ENCODE measurements at places on chromosomes 7 and 10.

- no peak for DNase-seq
These were observed 73.1 kb downstream of the LANCL2 start for GRCh38 chr7:55438085-55438756.

DNA sequence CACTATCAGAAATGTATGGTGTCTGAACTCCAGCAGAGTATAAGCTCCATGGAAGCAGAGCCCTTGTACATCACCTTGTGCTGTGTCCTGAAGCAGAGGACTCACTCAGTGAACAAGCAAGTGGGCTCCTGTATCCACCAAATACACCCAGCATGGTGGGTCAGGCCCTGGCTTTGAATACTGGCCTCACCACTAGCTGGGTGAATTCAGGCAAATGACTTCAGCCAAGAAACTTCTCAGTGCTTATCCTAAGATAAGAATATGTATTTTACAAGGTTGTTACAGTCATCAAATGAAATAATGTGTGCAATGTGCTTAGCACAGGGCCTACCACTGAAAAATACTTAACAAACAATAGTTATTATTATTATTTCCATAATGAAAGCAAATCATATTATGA, 62.6 kb downstream of the CALD1 start:
- no peak for DNase-seq

DNA sequence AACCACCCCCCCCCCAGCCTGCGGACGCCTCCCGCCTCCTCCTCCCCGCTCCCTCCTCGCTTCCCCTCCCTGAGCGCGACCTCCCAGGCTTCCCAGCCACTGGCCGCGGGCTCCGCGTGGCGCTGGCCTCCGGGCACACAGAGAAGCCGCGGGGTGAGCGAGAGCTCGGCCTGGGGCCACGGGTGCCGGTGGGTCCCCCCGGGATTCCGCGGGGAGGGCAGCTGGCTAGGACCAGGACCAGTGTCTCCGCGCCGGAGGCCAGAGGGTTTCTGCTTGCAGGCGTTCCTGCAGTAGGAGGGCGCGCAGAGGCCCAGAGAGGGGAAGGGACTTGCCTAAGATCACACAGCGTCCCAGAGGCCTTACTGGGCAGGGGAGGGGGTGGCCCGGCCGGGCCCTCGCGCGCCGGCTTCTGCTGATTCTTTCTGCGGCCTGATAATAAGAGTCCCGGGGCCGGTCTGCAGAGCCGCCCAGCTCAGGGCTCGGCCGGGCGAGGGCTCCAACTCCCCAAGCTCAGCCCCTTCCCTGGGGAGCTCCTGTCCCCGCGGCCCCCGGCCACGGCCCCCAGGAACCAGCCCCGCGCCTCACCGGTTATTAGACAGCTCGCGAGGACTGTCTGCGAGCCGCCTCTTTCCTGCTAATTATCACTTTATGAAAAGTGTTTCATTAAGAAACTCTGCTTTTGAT, 10.1 kb downstream of the UNCX start:
- no peak for DNase-seq

DNA sequence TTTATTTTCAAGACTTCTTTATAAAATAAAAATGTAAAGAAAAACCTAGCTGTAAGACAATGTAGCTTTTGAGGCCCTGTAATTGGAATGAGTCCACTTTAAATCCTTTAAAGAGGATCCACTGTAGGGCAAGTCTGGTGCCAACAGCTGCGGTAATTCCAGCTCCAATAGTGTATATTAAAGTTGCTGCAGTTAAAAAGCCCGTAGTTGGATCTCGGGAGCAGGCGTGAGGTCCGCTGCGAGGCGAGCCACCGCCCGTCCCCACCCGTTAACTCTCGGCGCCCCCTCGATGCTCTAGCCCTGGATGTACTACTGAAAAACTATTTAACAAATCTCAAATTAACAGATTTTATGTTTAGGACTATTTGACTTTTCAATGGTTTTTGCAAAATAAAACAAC, 414.7 kb upstream of the SEMA3C start:
- no peak for DNase-seq

DNA sequence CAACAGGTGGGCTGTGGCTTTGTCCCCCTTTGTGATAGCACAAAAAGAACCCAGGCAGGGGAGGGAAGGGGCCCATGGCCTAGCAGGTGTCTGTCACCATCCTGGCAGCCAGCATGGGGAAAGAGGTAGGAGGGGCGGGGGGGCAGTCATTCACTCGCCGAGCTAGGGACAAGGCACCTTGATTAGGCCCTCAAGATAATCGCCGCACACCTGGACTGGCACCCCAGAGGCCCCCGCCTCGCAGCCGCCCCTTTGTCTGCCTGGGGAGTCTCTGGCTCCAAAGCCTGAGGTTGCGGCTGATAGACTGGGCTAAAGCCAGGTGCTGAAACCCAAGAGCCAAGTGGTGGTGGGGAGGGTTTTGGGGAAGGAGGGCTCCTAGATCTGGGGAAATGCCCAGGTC, 151.2 kb upstream of the PCBD1 start:
- no peak for DNase-seq

DNA sequence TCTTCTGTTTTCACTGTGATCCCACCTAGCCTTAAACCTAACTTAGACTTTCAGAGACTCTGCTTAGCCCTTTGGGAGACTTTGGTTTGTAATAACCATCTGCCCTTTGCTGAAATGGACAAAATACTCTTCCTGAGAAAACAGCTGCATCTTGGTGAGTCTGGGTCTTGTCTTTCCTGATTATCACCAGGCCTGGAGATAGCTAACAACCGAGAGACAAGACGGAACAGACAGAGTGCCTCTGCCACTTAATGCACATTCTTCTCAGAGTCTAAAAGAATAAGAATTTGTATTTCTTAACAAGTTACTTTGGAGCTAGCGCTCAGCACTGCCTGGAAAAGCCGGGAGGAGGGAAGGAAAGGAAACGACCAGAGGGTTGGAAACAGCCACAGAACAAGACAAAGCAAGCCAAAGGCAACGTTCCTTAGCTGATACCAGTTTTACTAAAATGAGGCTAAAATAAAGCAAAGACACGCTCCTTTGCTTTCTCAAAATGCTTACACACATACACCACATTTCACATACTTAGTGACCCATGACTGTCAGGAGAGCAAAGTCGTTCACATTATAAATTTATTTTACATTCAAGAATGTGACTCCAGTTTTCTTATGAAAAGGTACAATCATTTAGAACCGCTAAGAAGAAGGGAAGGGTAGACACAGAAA, 70.3 kb upstream of the DGKI start:
- no peak for DNase-seq

DNA sequence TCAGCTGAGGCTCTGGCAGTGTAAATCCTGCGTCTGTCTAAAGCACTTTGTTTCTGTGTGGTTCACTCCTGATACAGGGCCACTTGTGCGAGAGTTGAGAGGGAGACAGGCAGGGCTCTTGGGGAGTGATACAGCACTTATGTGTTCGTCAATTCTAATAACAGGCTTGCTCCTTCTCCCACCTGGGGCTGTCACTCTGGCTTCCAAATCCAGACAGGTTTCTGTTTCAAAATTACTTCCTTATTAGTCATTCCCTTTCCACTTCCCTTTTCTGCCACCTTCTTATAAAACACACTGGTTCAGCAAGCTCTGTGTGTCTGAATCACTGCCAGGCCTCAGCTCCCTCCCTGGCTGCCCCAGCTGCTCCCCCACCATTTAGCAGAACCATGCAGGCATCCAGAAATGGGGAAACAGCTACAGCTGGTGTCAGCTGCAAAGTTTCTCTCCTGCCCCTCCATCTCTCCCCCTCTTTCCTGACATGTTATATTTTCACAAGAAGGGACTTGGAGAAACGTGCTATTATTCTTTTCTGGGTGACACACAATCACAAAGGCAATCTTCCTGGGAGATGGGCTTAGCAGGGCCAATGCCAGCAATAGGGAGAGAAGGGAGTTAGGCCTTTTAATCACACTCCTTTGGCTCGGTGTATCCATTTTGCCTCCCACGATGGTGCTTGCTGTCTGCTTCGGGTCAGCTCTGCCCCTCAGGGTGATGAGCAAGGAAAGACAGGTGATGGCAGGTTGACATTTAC, 58.4 kb upstream of the ZNRF2 start:
- DNase-seq: no peak

DNA sequence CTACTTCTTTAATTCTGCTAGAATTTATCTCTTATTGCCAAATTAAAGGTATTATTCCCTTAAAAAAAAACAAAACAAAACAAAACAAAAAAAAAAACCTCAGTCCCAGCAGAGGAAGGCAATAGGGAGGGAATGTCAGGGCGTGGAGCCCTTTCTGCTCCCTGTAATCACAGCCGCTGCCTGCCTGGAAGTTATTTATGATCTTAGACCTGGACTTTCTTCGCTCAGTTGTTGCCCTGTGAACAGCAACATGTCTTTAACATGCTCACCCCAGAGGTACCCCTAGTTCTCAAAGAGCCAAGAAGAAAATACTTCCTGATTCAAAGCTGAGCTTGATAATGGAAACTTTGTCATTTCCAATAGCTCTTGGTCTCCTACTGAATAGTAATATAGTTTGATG, 7.7 kb downstream of the FAM180A start:
- DNase-seq: no peak

DNA sequence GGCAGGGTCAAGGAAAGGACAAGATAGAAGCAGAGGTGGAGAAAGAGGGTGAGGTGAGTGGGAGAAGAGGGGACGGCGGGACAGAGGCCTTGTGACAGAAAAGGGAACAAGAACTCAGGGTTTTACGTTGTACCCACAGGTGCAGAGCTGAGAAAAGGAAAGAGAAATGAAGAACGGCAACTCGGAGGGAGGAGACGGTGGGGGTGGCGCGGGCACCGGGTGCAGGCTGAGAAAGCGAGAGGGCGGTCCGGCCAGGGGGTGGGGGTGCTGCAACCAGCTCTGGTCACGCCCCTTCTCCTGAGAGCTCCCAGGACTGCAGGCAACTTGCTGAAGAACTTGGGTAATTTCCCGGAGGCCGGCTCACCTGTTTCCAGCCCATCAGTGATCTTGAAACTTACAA, 65.3 kb downstream of the CARD11 start:
- DNase-seq: peak; percentile 93

GRCh38 chr10:24262929-24263590, 54.1 kb downstream of the KIAA1217 start:
- no peak for DNase-seq

- DNase-seq: no peak
These were observed 164.6 kb downstream of the LRRN3 start for GRCh38 chr7:111255576-111255975.

- no peak for DNase-seq
These were observed 91.3 kb downstream of the CYTH3 start for GRCh38 chr7:6181136-6181535.

- no peak for DNase-seq
These were observed 142.5 kb downstream of the RNF216 start for GRCh38 chr7:5638994-5639393.

- no peak for DNase-seq
These were observed 256.4 kb upstream of the SLC26A5 start for GRCh38 chr7:103702454-103702853.

GRCh38 chr7:150656047-150656446, 23.9 kb upstream of the GIMAP6 start:
- DNase-seq: no peak

DNA sequence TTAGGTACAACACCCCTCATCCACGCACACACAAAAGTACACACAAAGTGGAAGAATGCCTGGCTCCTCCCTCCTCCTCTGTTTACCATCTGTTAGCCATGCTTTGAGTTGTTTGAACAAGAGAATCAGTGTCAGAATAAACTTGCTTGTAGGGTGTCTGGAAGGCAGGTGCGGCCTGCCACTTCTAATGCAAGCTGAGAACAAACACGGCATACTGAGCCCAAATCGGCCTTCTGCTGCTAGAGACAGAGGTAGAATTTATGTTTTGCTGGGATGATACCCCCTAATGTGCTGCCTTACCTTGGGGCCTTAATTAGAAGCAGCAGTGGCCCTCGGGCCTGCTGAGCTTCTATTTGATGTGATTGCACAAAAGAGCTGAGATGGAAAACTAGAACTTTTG, 24.9 kb upstream of the FAM180A start:
- DNase-seq: no peak

DNA sequence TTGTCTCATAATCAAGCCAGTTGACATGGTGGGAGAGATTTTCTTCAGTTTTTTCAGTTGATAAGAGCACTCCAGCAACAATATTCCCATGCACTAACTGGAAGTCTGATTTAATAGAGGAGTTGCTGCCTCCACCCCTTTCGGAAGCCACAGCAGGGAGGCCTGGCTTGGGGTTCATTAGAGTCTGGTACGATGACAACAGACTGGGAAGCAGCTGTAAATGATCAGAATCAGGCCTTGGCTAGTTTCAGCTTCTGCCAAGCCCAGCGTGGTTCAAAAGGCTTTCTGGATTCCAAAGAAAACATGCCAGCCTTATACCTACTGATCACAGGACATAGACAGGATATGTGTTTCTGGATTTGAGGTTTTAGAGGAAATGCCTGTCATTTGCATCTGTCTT, 274.0 kb downstream of the CSTF2T start:
- no peak for DNase-seq

- no peak for DNase-seq
These were observed 239.5 kb downstream of the KIAA1217 start for GRCh38 chr10:24448351-24448999.

GRCh38 chr10:120540486-120540885, 83.5 kb downstream of the PLPP4 start:
- DNase-seq: no peak

- DNase-seq: no peak
These were observed 26.8 kb downstream of the CPVL start for GRCh38 chr7:29119538-29119937.

DNA sequence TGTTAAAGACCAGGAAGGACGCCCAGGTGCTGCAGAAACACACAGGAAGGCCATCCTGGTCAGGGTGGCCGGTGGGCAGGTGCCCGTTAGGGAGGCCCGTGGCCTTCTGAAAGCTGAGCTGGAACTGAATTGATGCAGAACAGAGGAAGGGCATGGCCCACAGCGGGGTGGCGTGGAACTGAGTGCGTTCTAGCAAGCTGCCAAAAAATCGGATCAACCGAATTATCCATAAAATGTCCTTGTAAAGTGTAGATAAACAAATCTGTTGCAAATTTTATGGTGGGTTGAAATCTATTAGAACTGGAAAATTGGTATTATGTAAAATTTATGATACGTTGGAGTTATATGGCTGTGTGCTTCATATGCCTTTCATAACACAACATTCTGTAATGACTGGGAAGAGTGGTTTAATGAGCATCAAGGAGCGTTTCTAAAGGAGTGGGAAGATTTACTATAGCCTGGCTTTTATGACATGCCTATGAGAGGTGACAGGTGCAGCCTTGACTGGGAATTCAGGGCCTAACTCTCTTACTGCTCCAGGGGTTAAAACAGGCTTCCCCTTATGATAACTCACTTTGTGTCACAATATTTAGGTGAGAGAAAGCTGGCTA, 108.1 kb downstream of the GPR26 start:
- DNase-seq: no peak

GRCh38 chr7:158698657-158699195, 5.9 kb downstream of the NCAPG2 start:
- DNase-seq: no peak

GRCh38 chr10:788796-789748, 99.6 kb upstream of the DIP2C start:
- no peak for DNase-seq

GRCh38 chr10:44925811-44926750, 14.9 kb downstream of the TMEM72 start:
- no peak for DNase-seq
